ENCODE measurements at places on chromosomes 12 and 14. TPM values are rescaled to one million over a fixed set of nuclear protein-coding genes. Genes with fewer than 3 reads are reported as not detected.
A peak's percentile ranks its signal among the peaks of the same experiment; 100 is the strongest.

DNA sequence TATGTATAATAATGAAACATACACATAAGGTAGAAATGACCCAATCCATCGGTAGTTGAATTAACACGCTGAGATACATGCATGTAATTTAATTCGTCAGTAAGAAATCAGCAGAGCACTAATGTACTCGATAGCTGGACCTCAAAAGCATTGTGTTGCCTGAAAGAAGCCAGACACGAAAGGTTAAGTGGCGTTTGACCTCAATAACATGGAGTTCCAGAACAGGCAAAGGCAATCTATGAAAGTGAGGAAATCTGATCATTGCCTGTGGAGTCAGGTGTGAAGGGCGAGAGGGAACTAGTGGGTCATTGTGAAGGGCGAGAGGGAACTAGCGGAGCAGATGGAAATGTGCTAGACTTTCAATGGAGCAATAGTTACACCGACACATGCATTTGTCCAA is 970.4 kb upstream of the TMEM132C start:
- DNase-seq, result no peak

DNA sequence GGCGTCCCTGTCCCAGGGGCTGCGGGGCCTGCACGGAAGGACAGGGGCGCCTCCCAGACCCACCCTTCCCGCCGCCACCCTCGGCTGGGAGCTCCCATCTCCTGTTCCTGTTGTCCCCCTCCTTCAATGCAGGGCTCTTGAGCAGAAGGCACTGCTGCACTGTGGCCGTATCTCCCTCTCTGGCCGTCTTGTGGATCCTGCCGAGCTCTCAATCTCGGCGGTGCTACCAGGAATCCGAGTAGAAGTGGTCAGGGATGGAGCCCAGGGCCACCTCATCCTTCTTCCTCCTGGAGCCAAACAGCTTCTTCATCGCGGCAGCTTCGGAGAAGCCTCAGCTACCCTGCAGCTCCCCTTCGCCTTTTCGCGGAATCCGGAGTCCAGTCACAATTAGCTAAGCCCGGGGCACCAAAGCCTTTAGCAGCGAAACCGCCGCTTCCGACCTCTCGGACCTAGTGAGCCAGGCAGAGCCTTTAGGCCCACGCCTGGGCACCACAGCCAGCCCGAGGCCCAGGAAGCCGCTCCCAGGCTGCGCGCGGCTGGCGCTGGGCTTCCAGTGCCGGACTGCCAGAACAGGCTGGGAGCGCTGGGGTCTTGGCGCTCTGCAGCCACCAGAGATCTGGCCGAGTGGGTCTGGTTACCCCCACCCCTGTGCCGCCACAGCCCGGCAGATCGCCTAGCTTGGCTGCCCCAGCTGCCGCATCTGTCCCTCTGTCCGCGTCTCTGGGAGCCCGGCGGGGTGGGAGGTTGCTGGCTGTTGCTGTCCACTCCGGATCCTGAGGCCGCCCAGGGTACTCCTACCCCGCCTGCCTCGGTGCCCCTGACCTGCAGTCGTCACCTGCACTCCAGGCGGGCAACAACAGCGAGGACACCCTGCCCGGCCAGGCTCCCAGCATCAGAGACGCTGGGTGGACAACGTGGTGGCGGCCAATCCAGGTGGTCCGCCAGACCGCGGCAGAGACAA is 69.1 kb downstream of the ASCL4 start:
- peak; percentile 82 for DNase-seq

DNA sequence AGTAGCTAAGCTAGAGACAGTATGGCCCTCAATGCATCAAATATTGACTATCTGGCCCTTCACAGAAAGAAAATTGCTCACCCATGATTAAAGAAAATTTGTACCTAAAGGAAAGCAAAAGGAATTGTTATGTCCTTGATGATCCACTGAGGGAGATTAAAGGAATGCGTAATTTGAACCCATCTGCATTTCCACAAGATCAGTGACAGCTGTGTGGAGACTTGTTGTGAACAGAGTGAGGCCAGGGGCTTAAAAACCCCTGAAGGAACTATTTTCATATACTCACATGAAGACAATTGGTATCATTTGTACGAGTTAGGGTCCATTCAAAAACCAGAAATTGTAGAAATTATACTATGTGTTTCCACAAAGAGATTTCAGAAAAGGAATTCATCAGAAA is 1908.1 kb upstream of the SEL1L start:
- no peak for DNase-seq

- no peak for DNase-seq
Measured at GRCh38 chr14:34277191-34277590, 184.8 kb downstream of the SPTSSA start.

DNA sequence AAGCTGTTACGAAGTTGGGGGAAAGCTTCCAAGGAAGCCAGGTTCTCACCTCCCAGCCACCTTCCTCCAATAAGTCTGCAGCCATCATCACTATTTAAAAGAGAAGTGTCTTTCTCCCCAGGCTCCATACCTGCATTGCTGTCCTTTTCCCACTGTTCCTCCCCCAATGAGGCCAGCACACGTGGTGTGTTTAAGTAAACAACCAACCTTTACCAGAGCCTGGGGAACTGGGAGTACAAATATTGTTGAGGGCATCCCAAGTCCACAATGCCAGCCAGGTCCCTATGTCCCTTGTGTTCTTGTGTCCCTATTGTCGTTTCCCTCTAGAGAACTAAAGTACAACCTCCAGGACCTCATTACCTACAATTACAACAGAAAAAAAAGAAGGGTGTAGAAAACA is 49.2 kb upstream of the PNMA1 start:
- no peak for DNase-seq

GRCh38 chr12:9742661-9743060 is 9.8 kb upstream of the CLECL1 start:
- no peak for DNase-seq

- DNase-seq, result no peak
Measured at GRCh38 chr12:131643631-131644452, 67.0 kb upstream of the SFSWAP start.

DNA sequence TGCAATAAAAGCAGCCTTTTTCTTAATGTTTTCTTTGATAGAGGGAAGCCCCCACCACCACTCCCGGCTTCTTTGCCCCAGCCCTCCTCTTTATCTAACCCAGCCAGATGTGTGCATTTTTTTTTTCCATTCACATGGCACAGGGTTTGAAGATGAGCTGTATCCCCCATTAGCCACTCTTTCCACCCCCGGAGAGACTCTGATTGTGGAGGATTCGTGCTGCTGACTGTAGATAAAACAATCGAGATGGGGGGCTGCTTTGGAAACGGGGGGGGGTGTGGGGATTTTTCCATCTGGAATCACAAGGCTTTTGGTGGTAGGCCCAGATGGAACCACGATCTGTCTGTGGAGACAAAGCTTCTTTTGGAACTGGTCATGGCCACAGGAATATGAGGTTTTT is 46.2 kb upstream of the VASH1 start:
- no peak for DNase-seq

GRCh38 chr12:46209170-46209569 is 59.7 kb downstream of the SLC38A1 start:
- DNase-seq, result no peak

DNA sequence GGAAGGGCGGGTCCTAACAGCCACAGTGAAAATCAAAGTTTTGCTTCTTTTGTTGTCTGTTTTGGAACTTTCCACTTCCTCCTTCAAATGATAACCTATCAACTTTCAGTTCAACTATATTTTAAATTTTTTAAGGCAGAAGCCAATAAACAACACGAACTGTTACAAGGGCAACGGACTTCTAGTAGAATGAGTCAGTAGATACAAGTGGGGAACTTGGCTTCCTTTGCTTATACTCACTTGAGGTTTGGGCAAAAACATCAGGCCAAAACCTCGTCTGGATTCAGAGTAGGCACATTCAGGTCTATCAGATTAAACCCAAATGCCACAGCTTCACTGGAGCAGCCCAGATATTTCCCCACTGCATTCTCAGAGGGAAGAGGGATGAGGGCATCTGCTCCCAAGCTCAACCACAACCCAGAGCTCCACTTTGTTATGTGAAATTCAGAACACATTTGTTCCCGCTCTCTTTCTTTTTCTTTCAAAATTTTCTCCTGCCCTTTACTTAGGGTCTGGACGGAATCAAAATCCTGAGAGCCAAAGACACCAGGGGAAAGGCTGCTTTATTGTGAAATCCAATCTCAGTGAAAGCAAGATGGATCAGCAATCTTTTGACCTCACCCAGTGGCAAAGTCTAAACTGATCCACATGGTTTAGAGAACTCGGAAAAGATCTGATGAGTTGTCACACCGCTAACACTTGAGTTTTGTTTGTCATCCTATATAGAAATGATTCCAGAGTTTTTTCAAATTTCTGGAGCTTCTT is 152.5 kb upstream of the BTG1 start:
- peak; percentile 81 for DNase-seq

DNA sequence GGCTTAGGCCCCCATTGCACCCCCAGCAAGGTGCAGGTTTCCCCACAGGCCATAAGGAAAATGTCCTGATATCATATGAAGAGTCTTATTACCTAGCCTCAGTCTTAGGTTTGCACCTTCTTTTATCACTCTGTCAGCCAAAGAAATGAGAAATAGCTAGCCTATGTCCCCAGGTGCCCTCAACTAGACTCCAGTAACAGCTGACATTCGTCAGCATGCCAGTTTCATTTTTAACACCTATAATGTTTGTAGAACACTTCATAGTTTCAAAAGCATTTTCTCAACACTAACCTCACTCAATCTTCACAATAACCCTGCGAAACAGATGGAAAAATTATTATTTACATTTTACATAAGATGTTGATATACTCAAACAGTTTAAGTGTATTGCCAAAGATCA is 24.0 kb upstream of the OR10P1 start:
- no peak for DNase-seq

GRCh38 chr12:101946233-101946611 is 68.8 kb downstream of the DRAM1 start:
- DNase-seq, result no peak

DNA sequence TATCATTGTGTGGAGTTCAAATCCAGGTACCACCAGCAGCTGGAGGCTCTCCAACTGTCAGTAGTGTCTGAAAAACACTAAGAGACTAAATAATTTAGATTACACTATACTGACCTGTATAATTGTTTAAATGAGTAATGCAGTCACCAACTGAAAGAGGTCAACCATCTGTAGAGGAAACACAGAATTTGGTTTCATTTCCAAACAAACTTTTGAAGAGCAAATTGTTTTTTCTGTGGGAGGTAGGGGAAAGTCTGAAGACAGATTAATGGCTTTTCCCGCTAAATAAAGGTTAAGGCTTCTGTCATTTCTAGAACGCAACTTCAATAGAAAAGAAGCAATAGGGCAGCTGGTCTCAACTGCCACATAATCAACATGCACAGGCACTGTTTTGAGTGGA is 462.6 kb downstream of the PRKD1 start:
- no peak for DNase-seq

CS gene
- 114 TPM for total RNA-seq

PNN gene
- total RNA-seq, result 11.5 TPM

CLEC12A gene
- 0.29 TPM for total RNA-seq

KLRC3 gene
- total RNA-seq, result 0.72 TPM

SERPINA5 gene
- 0.36 TPM for total RNA-seq

GPRC5D gene
- not detected for total RNA-seq

GPR84 gene
- not detected for total RNA-seq

PLEKHH1 gene
- 1.1 TPM for total RNA-seq

FGF23 gene
- total RNA-seq, result not detected
